ENCODE measurements at places on chromosomes 16 and 17. TPM values are rescaled to one million over a fixed set of nuclear protein-coding genes. Genes with fewer than 3 reads are reported as not detected.

GRCh38 chr17:5283571-5284315 lies 1.7 kb downstream of the RABEP1 start:
- no peak overlapping the region for H3K4me3 ChIP-seq
- H3K27me3 ChIP-seq = no peaks in the 10 kb centered on the region
- H3K27ac ChIP-seq = no peak overlapping the region
- H3K36me3 ChIP-seq = no peaks in the 10 kb centered on the region
- H3K4me1 ChIP-seq = peaks cover 39% of the 10 kb centered on the region

DNA sequence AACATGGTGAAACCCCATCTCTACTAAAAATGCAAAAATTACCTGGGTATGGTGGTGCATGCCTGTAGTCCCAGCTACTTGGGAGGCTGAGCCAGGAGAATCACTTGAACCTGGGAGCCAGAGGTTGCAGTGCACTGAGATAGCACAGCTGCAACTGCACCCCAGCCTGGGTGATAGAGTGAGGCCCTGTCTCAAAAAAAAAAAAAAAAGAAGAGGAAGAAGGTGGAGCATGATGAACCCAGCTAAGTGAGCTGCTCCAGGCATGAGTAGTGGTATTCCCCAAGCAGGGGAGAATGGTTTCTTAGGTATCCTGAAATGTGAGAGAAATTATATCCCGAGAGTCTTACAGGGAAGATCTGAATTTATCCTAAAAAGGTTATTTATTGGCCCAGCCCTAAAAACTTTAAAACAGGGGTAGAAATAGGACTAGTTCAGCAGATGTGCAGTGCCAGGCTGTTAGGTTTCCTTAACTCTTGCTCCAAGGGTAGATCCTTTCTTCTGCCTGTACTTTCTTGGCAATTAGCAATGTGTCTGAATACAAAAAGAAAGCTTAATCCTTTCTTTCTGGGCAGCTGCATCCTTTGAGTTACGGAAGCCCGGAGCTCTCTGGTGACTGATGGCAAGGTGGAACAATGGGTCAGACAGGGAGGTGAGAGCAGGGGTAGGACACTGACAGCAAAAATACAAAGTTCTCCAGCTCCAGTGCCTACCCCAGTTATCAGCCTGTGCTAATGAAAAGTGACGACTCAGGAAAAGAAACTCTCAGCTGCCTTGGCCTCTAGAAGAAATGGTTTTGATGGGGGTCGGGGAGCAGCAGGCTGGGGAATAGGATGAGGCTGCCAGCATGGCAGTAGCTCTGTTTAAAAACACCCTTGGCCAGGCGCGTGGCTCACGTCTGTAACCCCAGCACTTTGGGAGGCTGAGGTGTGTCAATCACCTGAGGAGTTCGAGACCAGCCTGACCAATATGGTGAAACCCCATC lies 36.5 kb upstream of the TOB1 start:
- H3K4me3 ChIP-seq = no peak overlapping the region
- no peak for DNase-seq
- no peaks in the 10 kb centered on the region for H3K36me3 ChIP-seq
- peaks cover 72% of the 10 kb centered on the region for H3K4me1 ChIP-seq

DNA sequence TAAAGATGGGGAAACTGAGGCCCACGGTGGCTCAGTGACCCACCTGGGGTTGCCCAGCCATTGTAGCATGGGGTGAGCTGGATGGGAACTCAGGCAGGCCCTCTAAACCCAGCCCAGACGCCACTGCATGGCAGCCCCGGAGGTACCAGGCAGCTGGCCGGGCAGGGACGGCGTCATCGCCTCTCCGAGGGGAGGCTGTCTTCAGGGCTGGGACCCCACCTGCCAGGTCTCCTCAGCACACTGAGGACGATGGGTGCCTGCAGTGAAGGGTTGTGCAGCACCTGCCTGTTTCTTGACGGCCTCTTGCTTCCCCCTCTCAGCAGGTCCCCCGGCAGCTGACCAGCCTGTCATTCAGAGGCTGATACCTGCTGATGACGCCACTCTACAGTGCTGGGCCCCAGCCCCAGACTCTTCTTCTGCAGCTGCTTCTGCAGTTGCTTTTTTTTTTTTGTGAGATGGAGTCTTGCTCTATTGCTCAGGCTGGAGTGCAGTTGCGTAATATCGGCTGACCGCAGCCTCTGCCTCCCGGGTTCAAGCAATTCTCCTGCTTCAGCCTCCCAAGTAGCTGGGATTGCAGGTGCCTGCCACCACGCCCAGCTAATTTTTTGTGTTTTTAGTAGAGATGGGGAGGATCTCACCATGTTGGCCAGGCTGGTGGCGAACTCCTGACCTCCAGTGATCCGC lies 24.7 kb downstream of the RNF213 start:
- no peak overlapping the region for H3K4me3 ChIP-seq
- DNase-seq = no peak
- no peaks in the 10 kb centered on the region for H3K27me3 ChIP-seq
- H3K27ac ChIP-seq = no peak overlapping the region
- peaks cover 14% of the 10 kb centered on the region for H3K36me3 ChIP-seq

GRCh38 chr17:59963738-59964481 lies 630 bp downstream of the RNFT1 start:
- peaks cover 25% of the 10 kb centered on the region for H3K4me1 ChIP-seq
- H3K4me3 ChIP-seq = peak overlapping the region; percentile 38
- peak overlapping the region; percentile 94 for H3K27ac ChIP-seq
- H3K36me3 ChIP-seq = no peaks in the 10 kb centered on the region
- H3K27me3 ChIP-seq = no peaks in the 10 kb centered on the region
- peak; percentile 43 for DNase-seq

The CD7 gene
- not detected for total RNA-seq

The AP1G1 gene
- total RNA-seq = 58.1 TPM

The KCTD11 gene
- 5.6 TPM for total RNA-seq
